Stimulated activated CD8-positive, alpha-beta memory T cell treated with anti-CD3 and anti-CD28 coated beads, Interleukin-7, amount 100 ng/mL, for 1 hour (primary cell): ENCODE measurements at places on chromosomes 7 and 10.

- no peak for DNase-seq
Observed at GRCh38 chr10:69630651-69631400, 779 bp downstream of the FAM241B start.

- DNase-seq, result no peak
Observed at GRCh38 chr7:135723411-135723810, 4.6 kb downstream of the SLC13A4 start.

GRCh38 chr10:122999347-122999746, 9.2 kb downstream of the IKZF5 start:
- DNase-seq, result no peak

DNA sequence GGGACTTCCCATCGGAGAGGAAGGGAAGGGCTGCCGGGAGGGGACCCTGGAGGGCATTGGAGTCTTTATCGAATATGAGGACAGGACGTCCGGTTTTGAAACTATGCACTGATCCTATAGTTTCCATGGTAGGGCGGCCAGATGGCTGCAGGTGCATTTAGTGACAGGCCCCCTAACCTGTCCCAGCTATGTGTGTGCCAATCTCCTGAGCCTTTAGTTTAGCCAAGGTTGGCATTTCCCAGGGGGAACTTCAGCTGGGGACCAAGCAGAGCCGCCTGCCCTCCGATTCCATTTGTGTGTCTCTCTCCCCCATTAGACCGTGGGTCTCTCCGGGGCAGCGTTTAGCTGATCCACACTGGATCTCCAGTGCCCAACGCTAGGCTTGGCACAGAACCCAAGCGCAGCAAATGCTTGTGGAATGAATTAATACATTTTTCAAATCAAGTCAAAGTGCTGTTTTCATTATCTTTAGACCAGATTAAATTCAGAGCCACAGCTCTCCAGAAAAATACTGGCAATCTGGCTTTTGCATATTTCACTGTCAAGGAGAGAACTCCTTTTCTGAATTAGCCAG, 19.9 kb downstream of the TMEM270 start:
- no peak for DNase-seq

GRCh38 chr10:119613741-119614140, 17.0 kb upstream of the TIAL1 start:
- no peak for DNase-seq

DNA sequence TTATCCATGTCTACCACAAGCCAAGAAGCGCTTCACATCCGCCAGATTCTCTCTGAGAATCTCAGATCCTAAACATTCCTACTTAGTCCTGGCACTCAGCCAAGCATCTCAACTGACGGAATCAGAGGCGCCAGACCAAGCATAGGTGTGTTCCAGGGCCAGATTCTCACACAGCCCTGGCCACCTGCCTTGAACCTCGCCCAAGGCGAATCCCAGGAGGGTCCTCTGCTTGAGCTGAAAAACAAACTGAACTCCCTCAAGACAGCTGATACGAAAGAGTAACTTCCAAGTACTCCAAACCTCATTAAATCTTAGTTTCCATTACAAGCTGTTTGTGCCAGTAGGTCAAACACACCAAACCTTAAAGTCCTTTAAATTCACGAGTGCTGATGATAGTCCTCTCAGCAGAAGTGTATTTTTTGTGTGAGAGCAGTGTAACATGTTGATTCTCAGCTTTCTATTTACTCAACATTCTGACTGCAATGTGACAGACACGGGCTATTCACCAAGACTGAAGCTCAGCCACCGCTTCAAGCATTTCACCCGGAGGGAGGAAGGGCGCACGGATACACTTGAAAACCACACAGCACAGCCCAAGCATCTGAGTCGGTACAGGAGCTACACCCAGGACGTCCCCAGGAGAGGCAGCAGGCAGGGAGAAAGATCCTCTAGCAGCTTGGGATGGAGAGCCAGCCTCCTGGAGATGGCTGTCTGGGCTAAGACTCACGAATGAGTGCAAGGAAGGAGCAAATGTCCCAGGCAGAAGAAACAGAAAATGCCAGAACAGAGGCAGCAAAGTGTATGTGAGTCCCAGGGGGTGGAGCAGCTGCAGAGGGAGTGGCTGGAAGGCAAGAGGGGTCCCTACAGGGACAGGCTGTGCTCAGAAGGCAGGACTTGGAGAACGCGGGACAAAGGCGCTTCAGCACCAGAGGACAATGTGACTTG, 6.0 kb downstream of the PARD3 start:
- no peak for DNase-seq

DNA sequence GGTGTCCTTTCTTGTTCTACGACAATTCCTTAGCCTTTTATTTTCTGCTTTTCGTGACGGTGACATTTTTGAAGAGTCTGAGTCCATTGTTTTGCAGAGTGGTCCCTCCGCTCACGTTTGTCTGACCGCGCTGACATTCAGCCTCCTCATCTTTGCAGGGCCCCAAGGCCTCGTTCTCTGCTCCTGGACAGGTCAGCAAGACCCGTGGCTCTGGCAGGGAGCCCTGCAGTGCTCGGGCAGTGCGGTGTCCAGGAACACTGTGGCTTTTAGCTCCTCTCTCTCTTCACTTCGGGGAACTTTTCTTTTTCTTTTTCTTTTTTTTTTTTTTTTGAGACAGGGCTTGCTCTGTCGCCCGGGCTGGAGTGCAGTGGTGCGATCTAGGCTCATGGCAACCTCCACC, 142.5 kb downstream of the DNAJB6 start:
- no peak for DNase-seq

GRCh38 chr7:99272476-99273045, at the start of gene MYH16:
TSS of gene MYH16 (plus strand) at chr7:99272839.
- no peak for DNase-seq

GRCh38 chr10:72291019-72291532, 17.4 kb downstream of the DDIT4 start:
- no peak for DNase-seq

DNA sequence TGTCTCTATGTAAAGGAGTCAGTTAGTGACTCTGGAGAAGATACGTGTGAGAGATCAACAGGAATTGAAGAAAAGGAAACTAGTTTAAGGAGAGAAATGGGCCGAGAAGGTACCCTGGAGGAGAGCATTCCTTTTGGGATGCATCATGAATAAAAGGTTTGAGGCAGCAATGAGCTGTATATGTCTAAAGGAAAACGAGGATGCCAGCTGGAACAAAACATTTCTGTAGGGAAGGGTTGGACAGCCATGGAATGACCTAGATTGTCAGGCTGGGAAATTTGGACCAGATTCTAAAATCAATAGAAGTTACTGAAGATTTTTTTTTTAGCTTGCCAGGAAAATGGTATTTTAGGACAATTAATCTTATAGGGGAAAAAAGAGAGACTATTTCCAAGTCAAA, 17.2 kb upstream of the MPP7 start:
- DNase-seq, result no peak

DNA sequence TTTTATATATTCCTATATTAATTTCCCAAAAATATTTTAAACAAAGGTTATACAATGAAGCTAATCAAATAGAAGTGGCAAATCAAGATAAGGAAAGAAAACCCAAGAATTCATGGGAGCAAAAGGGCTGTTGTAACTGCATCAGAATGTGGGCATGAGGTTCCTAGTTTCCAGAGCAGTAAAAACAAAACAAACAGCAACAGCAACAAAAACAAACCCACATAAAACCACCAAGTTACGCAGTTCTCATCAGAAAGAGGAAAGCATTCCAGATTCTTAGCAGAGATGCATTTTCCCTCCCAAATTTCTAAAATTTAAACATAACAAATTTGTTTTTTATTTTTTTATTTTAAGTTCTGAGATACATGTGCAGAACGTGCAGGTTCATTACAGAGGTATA, 34.8 kb upstream of the MSMB start:
- no peak for DNase-seq

GRCh38 chr10:62887642-62888041, 71.5 kb upstream of the EGR2 start:
- DNase-seq, result no peak

DNA sequence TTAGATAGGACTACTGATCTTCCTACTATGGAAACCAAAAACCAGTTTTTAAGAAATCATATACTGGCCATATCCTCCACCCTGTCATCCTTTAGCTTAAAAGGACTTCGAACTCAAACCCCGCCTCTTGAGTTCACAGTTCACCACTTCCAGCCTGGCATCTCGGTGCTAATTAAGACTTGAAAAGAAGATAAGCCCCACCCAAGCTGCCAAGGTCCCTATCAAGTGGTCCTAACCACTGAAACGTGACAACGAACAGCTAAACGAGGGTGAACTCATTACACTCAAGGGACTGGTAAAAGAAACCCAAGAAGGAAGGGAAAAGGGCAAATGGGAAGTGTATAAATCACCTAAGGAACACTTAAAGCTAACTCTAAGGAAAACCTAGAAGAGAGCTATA, 16.1 kb downstream of the COL17A1 start:
- no peak for DNase-seq

DNA sequence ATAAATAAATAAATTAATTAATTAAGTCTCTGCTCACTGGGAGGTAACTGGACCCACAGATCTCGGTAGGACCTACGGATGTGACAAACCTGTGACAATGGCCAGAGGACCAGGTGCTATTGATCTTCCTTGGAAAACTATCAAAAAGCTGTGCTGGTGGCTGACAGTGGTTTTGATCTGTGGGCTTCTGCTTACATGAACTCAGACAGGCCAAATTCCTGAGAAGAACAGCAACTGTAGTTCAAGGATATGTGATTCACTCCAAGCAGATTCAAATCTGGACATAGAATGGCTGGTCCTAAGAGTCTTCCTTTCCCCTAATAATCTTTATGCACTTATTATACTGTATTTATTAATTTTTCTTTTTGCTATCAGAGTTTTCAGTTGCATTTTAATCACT, 80.0 kb downstream of the ATXN7L1 start:
- no peak for DNase-seq

DNA sequence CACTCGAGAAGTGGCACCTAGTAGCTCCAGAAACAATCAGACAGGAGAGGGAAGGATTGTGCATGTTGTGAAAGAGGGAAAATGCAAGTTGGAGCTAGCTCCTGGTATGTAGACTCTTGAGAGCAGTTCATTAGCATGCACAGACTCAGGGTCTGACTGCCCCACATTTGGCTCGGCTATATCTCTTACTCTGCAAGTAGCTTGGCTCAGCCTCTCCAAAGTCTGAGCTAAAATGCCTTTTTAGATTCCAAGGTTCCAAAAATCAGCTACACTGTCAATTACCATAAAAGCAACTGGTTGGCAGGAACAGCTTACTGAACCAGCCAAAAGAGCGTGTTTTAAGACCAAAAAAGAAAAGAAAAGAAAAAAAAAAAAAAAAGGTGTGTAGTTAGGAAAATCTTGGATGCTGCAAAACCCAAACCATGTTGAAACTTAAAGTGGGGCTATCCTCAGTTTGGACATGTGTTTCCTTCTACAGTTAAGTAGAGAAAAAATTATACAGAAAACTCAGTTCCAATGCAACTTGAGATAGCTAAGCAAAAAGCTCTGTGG, 65.5 kb downstream of the MKX start:
- no peak for DNase-seq

DNA sequence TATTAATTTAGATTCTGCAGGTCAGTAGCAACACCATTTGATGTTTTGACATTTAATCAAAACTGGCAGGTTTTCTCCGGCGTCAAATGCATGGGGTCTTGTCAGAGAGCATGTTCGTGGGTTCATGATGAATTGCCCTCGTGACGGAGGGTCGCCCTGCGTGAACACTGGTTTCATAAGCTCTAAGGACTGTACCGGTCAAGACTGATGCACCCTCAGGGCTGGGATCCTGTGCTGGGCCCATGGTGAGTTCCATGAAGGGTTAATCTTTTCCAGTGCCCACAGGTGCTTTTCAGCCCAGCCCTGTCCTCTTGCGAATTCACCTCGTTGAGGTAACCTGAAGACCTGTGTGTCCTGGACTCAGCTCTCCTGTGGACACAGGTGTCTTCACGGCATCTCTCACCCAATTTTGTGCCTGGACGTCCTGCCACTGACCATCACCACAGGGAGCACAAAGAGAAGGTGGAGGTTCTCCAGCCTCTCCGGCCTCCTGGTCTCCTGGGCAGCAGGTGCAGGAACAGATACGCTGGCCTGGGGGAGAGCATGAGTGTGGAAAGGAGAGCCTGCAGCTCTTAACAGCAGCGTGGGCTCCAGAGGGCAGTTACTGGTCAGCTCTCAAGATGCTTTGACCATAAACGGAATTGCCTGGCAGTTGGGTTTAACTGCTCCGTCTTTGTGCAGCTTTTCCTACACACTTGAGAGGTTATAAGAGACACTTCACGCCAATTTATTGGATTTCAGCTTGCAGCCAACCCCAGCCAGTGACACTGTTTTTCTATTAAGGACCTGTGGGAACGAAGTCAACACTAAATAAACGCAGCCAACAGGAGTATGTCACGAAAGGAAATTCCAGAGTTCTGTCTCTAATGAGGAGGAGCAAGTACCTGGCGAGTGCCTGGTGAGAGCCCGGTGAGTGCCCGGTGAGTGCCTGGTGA, 37.4 kb upstream of the CFAP46 start:
- DNase-seq, result no peak

- DNase-seq, result no peak
Observed at GRCh38 chr10:26215935-26216584, 514 bp upstream of the GAD2 start.

DNA sequence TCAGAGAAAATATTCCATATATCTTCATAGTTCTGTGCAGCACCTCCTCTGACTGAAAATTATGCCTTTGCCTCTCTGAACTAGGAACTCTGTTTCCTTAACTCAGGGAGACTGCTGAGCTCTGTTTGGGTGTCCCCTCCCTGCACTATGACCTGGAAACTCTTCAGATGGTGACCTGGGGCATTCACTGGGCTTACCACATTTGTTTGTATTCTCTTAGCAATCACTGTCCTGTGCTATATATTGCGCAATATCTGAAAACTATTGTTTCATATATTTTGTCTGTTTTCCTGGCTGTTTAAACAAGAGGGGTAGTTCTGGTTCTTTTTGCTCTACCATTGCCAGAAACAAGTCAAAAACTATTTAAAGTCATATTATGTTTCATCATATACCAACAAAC, 181.8 kb upstream of the KIAA1217 start:
- DNase-seq, result no peak

DNA sequence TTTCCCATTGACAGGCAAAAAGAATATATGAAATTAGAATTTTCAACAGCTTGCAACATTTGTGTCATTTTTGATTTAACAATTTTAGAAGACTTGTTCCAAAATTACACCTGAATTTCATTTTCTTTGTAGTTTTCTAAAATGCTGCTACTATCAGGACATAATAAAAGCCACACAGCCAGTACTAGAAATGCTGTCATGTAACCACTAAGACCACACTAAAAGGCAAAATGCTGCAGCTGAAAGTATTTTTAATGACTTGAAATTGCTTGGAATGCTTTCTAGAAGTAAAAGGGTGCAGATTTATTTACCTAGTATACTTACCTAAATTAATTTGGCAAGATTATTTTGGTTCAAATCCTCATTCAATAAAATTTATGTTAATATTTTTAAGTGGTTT, 470.1 kb downstream of the GFRA1 start:
- no peak for DNase-seq

GRCh38 chr7:140389445-140389844, 8.9 kb downstream of the SLC37A3 start:
- no peak for DNase-seq

- DNase-seq, result no peak
Observed at GRCh38 chr7:48875045-48875916, 49.1 kb upstream of the CDC14C start.

GRCh38 chr7:136034132-136034531, 57.0 kb upstream of the MTPN start:
- no peak for DNase-seq
